ENCODE measurements at places on chromosomes 3 and 15. TPM values are rescaled to one million over a fixed set of nuclear protein-coding genes. Genes with fewer than 3 reads are reported as not detected.

- no peak for DNase-seq
Measured at GRCh38 chr3:179348325-179349013, 960 bp downstream of the MFN1 start.

DNA sequence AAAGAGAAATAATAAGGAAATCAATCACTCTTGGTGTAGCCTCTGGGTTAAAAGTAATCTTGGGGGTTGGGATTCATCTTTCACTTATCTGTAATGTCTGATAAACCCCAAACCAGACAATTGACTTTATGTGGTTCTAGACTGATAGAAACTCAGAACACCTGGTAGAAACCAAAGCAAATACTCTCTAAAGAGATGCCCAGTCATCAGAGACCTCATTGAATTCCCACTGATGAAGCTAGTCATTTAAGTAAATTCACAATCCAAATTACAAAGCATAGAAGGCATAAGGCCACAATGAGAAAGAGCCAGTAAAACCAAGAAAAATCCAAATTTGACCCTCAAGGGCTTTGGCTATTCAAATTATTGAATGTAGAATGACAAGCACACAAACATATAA, 250.6 kb downstream of the MBNL1 start:
- no peak for DNase-seq

DNA sequence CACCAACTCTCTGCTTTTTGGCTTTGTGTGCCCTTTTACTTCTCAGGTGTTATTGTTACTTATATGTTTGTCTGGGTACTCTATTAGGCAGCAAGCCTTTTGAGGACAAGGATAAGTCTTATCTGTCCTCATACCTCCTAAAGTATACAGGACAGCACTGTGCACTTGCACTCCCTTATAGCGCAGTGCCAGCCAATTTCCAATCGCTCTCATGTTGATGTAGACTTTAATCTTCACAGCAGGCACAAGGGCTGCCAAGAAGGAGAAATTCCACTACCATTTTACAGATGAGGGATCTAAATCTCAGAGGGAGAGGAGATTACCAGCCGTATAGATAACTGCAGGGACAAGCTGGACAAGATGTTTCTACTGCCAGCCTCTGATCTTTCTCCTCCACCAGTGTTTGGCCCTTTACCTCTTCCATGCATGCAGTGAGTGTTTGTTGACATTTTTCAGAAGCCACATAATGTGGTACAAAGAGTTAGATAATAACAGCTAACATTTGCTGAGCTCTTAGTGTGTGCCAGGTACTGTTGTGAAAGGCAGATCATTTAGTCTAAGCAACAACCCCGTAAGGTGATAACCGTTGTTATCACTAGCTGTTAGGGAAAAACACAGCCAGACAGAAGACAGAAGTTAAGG, 30.1 kb downstream of the SST start:
- DNase-seq = no peak

GRCh38 chr15:64915518-64916227, 4.0 kb downstream of the ANKDD1A start:
- DNase-seq = no peak

DNA sequence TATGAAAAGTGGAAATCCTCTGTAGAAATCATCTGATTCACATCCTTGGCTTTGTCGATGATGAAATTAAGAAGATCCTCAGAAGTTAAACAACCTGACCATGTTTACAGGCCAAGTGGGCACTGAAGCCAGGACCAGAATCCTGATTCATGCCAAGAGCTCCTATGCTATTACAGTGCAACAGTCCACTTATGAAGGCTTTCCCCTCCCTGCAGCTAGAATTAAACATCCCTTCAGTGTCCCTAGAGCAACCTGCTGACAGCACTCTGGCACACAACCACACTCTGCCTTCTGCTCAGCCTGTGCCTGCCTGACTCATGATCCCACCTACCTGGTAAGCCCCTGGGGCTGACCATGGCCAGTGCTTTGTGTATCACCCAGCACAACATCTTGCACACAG, 33.8 kb downstream of the TXNRD3 start:
- DNase-seq = no peak

DNA sequence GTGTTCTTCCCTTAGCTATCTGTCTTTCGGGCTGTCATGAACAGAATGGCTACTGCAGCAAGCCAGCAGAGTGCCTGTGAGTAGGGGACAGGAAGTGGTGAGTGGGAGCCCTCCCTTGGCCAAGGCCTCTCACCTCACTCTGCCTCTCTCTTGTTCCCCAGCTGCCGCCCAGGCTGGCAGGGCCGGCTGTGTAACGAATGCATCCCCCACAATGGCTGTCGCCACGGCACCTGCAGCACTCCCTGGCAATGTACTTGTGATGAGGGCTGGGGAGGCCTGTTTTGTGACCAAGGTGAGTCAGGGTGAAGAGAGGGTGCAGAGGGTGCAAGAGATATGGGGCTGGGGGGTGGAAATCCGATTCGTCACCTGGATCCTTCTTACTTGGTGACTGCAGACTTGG, 3.0 kb downstream of the DLL4 start:
- no peak for DNase-seq

DNA sequence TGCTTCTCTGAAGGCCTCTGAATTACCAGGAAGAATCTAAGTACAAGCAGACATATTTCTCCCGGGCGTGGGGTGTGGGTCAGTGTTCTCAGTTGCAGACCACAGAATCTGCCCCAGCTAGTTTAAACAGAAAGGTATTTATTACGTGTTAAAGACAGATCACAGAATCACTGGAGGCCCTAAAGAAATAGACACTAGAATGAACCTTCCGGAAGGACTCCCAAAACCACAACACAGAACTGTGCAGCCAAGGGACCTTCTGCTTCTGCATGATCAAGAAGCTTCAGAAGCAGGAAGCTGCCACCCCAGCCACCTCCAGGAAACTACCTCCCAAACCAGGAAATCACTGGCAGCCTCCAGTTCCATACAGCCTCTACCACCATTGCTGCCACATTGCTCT, 32.7 kb upstream of the ZFAND6 start:
- DNase-seq = no peak

- no peak for DNase-seq
Measured at GRCh38 chr3:8290611-8291010, 211.0 kb upstream of the LMCD1 start.

GRCh38 chr3:152235709-152236298, 32.9 kb upstream of the MBNL1 start:
- DNase-seq = no peak

- peak; percentile 23 for DNase-seq
Measured at GRCh38 chr3:100796556-100796955, 87.3 kb downstream of the TFG start.

DNA sequence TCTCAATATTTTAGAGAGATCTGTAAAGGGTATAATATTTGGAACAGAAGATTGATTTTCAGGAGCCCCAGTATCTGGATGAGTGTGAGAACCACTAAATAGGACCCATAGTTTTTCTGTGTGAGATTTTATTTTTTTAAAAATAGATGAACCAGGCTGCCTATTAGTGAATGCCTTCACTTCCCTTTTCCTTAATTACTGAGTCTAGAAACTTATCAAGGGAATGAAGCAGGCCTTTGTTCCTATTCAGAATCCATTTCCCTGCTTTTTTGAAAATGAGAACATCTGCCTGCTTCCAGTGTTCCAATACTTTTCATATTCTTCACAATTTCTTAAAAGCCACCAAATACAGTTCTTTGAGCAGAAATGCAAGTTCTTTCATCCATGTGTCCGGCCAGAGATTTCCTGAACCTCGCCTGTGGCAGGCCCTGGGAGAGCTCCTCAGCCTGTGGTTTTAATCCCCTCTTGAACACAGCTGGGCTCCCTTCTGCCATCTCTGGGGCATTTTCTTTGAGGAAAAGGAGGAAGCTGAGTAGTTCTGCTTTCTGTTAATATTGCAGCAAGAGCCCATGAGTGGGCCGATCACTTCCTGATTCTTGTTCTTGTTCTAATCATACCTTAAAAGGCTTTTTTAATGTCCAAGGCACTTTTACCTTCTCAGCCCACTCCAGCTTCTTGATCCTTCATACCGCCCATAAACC, 4.7 kb downstream of the EHD4 start:
- DNase-seq = peak; percentile 75

The ACTRT3 gene
- 2.6 TPM for total RNA-seq

The MED12L gene
- 2.2 TPM for total RNA-seq

The CLDN16 gene
- 0.24 TPM for total RNA-seq

All from umbilical cord (tissue), 2 donors.